ENCODE measurements at places on chromosomes 12 and 14.

DNA sequence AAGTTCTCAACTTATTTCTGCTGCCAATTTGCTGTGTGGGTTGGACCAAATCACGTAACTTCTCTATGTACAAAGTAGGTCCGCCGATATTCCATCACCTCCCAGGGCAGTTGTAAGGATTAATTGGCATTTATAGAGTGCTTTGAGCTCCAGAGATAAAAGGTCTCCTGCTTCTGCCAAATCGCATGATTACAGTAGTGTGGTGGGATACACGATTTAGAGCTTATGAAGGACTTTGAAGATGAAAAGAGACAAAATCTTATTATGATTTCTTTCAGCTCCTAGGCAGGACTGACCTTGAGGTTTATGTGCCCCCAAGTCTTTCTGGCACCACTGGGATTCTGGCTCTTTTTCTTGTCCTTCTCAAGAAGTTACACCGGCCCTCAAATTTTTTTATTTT, 84.7 kb downstream of the TBC1D30 start:
- no peak for DNase-seq

GRCh38 chr12:49030119-49030518, 11.5 kb upstream of the PRKAG1 start:
- no peak for DNase-seq

- no peak for DNase-seq
These were observed 446.4 kb downstream of the EGLN3 start for GRCh38 chr14:33504246-33505099.

DNA sequence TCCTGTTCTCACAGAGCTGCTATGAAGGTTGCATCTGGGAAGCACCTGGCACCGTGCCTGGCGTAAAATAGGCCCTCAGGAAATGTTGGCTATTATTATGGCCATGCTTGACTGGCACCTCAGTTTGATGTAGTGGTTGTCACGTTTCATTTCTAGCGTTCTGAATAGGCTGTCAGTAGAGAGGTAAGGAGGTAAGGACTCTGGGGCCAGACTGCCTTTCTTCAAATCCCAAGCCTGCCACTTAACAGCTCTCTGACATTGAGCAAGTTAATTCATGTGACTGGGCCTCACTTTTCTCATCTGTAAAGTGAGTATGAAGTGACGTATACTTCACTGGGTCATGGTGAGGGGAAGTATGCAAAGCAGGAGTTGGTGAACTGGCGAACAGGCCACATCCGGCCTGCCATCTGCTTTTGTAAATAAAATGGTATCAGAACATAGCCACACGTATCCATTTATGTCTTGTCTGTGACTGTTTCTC, 196.2 kb downstream of the CACNA1C start:
- DNase-seq, result peak; percentile 82

- DNase-seq, result no peak
These were observed 37.5 kb downstream of the EID3 start for GRCh38 chr12:104340925-104341611.
